Activated B cell treated with CpG ODN at 0.5 μM for 24 hours (primary cell): ENCODE measurements at places on chromosomes 5 and 9. TPM values are rescaled to one million over a fixed set of nuclear protein-coding genes. Genes with fewer than 3 reads are reported as not detected.

- no peak overlapping the region for H3K4me3 ChIP-seq
- H3K36me3 ChIP-seq = peaks cover 33% of the 10 kb centered on the region
- H3K27me3 ChIP-seq = no peaks in the 10 kb centered on the region
- H3K4me1 ChIP-seq = peaks cover under 1% of the 10 kb centered on the region
Observed at GRCh38 chr5:65813174-65813573, 91.2 kb downstream of the NLN start.

GRCh38 chr5:160435532-160435931 is 13.9 kb downstream of the PTTG1 start:
- no peak overlapping the region for H3K4me3 ChIP-seq
- no peak for DNase-seq
- H3K27me3 ChIP-seq = no peaks in the 10 kb centered on the region
- no peak overlapping the region for H3K27ac ChIP-seq

- peak; percentile 78 for DNase-seq
- peaks cover 11% of the 10 kb centered on the region for H3K4me1 ChIP-seq
- H3K27me3 ChIP-seq = peaks cover 3% of the 10 kb centered on the region
- H3K4me3 ChIP-seq = peak within 1 kb of the TSS; percentile 84
- H3K36me3 ChIP-seq = no peaks in the 10 kb centered on the region
- H3K27ac ChIP-seq = peak within 1 kb of the TSS; percentile 74
Observed at GRCh38 chr9:113340011-113340699, at the start of gene WDR31. Gene WDR31 (minus strand): TSS chr9:113340275. CDS start chr9:113332022, 8,253 bp downstream.

- H3K27ac ChIP-seq = peak overlapping the region; percentile 87
- DNase-seq = no peak
- H3K27me3 ChIP-seq = no peaks in the 10 kb centered on the region
- peaks cover 55% of the 10 kb centered on the region for H3K36me3 ChIP-seq
Observed at GRCh38 chr5:17269201-17269600, 51.8 kb downstream of the BASP1 start.

The FOXD4L4 gene
- 0.29 and 0.39 TPM in 2 replicates for total RNA-seq

DNA sequence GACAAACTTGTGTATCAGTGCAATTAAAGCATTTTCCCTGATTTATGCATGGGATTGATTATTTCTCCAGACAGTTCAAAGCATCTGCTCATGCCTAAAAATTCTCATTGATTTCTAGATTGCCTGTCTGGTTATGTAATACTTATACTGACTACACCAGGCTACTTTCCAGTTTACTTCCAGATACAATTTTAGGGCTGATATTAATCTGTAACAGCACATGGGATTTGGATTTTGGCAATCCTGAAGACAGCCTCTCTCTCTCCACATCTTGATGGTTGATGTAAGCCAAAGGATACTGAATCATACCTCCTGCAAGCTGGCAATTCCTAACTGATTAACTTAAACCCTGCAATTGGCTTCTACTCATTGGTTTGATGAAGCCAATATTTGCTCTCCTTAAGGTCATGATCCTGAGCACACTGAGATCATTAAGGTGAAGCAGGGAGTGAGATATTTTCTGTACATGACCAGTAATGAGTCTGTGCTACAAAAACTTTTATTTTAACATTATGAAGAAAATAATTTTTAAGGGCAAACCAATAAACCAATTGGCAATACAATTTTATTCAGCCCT is 25.7 kb upstream of the FBXL7 start:
- H3K4me1 ChIP-seq = no peaks in the 10 kb centered on the region
- H3K27ac ChIP-seq = no peak overlapping the region
- no peak overlapping the region for H3K4me3 ChIP-seq
- DNase-seq = no peak
- no peaks in the 10 kb centered on the region for H3K27me3 ChIP-seq

The SLC23A1 gene
- 1.4 and 1.8 TPM in 2 replicates for total RNA-seq

The FRMPD1 gene
- 0.07 TPM in 1 of 2 replicates, not detected in the other for total RNA-seq

The EDIL3 gene
- not detected in 2 replicates for total RNA-seq

GRCh38 chr5:57642066-57642465 is 159.5 kb upstream of the ACTBL2 start:
- DNase-seq = no peak
- H3K27ac ChIP-seq = no peak overlapping the region
- no peak overlapping the region for H3K4me3 ChIP-seq
- H3K36me3 ChIP-seq = no peaks in the 10 kb centered on the region

DNA sequence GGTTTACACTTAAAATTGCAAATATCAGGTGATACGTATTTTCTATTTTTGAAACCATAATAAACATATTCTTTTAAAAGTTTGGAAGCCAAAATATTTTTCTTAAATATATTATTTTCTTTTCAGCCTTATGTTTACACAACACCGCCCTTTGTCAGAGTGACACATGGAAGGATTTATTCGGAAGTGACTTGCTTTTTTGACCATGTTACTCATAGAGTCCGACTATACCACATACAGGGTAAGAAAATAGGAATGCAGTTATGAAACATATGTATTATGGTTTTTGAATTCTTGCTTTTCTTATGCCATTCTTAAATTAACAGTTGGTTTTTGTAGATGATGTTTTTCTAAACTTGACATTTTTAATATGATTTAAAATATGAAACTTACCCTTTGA is 133.9 kb downstream of the MAN2A1 start:
- no peak overlapping the region for H3K27ac ChIP-seq
- peaks cover 69% of the 10 kb centered on the region for H3K36me3 ChIP-seq
- H3K27me3 ChIP-seq = no peaks in the 10 kb centered on the region
- H3K4me1 ChIP-seq = no peaks in the 10 kb centered on the region
- DNase-seq = no peak
- no peak overlapping the region for H3K4me3 ChIP-seq

- peaks cover 2% of the 10 kb centered on the region for H3K36me3 ChIP-seq
- peak within 1 kb of the TSS; percentile 86 for H3K4me3 ChIP-seq
- H3K27ac ChIP-seq = peak within 1 kb of the TSS; percentile 76
- DNase-seq = no peak
- H3K4me1 ChIP-seq = peaks cover 12% of the 10 kb centered on the region
Observed at GRCh38 chr9:35689542-35690293, at the start of gene TPM2. Gene TPM2 (minus strand): TSS chr9:35689925. CDS start chr9:35689817, 108 bp downstream.

GRCh38 chr5:88653471-88653870 is 229.5 kb downstream of the MEF2C start:
- H3K36me3 ChIP-seq = no peaks in the 10 kb centered on the region
- no peak overlapping the region for H3K4me3 ChIP-seq
- H3K27ac ChIP-seq = no peak overlapping the region
- no peaks in the 10 kb centered on the region for H3K4me1 ChIP-seq

GRCh38 chr5:72955143-72955767 is 586 bp upstream of the FCHO2 start:
- peak overlapping the region; percentile 76 for H3K27ac ChIP-seq
- H3K4me1 ChIP-seq = peaks cover 14% of the 10 kb centered on the region
- DNase-seq = no peak

DNA sequence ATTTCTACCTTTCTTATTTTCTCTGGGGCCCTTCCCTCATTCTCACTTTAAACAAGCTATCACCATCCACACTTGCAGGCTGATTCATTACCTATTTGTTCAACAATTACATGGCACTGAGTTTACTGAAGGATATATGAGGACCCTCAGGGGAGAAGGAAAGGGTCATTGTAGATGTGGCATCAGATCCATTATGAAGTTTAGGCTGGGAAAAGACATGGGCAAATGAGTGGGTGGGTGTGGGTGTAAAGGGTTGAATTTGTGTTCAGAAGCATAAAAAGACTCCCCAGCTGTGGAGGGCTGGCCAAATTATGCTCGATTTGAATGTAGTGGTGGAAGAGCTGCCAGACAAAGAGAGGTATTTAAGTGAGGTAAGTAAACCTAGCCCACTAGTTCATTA is 55.9 kb upstream of the MTAP start:
- no peak for DNase-seq
- peaks cover 18% of the 10 kb centered on the region for H3K27me3 ChIP-seq
- H3K4me1 ChIP-seq = no peaks in the 10 kb centered on the region
- no peak overlapping the region for H3K27ac ChIP-seq
- H3K36me3 ChIP-seq = no peaks in the 10 kb centered on the region
- no peak overlapping the region for H3K4me3 ChIP-seq

The RNF224 gene
- total RNA-seq = not detected in 2 replicates

GRCh38 chr9:108582726-108583125 is 273.1 kb downstream of the ACTL7B start:
- no peaks in the 10 kb centered on the region for H3K4me1 ChIP-seq
- H3K36me3 ChIP-seq = no peaks in the 10 kb centered on the region
- H3K4me3 ChIP-seq = no peak overlapping the region
- H3K27ac ChIP-seq = no peak overlapping the region
- DNase-seq = no peak

The SMIM32 gene
- total RNA-seq = not detected in 2 replicates

DNA sequence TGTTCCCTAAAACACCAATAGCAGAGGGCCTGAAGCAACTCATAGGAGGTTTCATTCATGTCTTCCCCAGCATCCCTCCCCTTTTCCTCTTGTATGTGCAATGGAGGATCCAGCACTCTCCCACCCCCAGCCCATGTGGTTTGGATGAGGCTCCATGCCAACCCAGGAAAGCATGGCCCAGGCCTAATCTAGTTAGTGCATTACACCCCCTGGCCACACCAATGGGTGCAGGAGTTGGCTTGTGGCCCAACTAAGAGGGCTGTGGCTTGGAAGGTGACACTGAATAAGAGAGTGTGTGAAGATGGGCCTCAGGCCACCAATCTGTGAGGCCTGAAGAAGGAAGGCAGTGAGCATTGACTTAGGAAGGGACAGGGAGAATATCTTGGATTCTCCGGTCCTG is 70.8 kb upstream of the SMIM23 start:
- no peak for DNase-seq
- H3K36me3 ChIP-seq = no peaks in the 10 kb centered on the region
- no peak overlapping the region for H3K4me3 ChIP-seq
- no peak overlapping the region for H3K27ac ChIP-seq
- peaks cover 7% of the 10 kb centered on the region for H3K27me3 ChIP-seq
- H3K4me1 ChIP-seq = no peaks in the 10 kb centered on the region

The OR13C9 gene
- not detected in 2 replicates for total RNA-seq

- DNase-seq = no peak
- H3K27me3 ChIP-seq = no peaks in the 10 kb centered on the region
Observed at GRCh38 chr9:136255166-136255538, 9.5 kb upstream of the QSOX2 start.

The FCN1 gene
- 0.44 and 0.83 TPM in 2 replicates for total RNA-seq

The BAAT gene
- not detected in 2 replicates for total RNA-seq

GRCh38 chr5:95414451-95414850 is 23.3 kb downstream of the FAM81B start:
- no peaks in the 10 kb centered on the region for H3K4me1 ChIP-seq
- no peaks in the 10 kb centered on the region for H3K27me3 ChIP-seq
- H3K27ac ChIP-seq = no peak overlapping the region

The DOCK2 gene
- 274 and 344 TPM in 2 replicates for total RNA-seq

DNA sequence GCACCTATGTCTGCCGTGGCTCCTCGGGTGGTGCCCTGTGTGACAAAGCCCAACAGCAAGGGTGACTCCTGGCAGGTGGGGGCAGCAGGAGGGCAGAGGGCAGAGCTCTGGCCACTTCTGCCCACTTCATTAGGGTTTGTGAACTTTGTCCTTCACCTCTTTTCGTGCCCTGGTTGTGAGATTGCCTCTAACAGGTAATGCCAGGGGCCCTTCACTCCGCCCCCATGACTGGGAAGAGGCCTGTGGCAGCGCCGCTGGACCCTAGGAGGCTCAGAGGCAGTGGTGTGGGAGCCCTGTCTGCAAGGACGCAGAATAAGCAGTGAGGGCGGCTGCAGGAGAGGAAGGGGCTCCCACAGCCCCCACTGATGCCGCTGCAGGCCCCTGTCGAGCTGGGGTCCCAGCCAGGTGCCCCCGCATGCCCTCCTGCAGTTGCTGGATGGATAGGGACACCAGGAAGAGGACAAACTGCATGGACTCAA is 108.7 kb upstream of the LMX1B start:
- H3K27me3 ChIP-seq = peaks cover 18% of the 10 kb centered on the region
- H3K4me3 ChIP-seq = no peak overlapping the region
- DNase-seq = no peak

- peaks cover 2% of the 10 kb centered on the region for H3K27me3 ChIP-seq
- DNase-seq = no peak
- peak overlapping the region; percentile 44 for H3K4me3 ChIP-seq
- H3K4me1 ChIP-seq = peaks cover 42% of the 10 kb centered on the region
Observed at GRCh38 chr9:34378376-34379060, 1.8 kb upstream of the MYORG start.

- DNase-seq = no peak
- H3K27me3 ChIP-seq = no peaks in the 10 kb centered on the region
- H3K36me3 ChIP-seq = no peaks in the 10 kb centered on the region
- H3K27ac ChIP-seq = no peak overlapping the region
- no peaks in the 10 kb centered on the region for H3K4me1 ChIP-seq
Observed at GRCh38 chr9:17018540-17019196, 116.2 kb upstream of the CNTLN start.

GRCh38 chr5:115573133-115573532 is 28.6 kb upstream of the FEM1C start:
- no peak overlapping the region for H3K4me3 ChIP-seq
- H3K27ac ChIP-seq = no peak overlapping the region
- DNase-seq = no peak
- no peaks in the 10 kb centered on the region for H3K27me3 ChIP-seq
- no peaks in the 10 kb centered on the region for H3K36me3 ChIP-seq

DNA sequence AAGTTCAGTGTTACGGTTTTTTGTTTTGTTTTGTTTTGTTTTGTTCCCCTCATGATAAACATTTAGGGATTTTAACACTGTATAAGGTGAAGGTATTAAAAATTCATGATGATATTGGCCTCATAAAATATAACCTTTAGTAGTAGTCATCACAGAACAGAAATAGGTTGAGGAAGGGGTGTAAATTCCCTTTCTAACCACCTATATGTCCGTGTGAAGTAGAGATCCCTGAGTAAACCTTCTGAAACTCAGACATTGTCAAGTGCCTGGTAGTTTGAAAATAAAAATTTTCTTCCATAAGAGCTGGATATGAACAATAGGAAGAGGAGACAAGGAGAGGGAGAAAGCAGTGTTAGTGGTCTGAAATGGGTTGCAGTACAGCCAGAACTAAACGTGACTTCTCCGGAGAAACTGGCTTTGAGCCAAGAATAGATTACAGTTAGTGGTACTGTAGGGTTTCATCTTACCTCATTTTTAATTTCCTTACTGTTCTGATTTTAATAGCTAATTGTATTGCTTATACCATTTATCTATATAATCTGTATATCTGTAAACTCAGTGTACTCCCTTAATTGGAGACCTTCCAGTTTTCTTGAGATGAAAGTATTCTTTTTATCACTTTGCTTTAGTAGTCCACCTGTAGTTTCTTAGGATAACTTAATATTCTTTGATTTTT is 18.3 kb downstream of the UGCG start:
- peak overlapping the region; percentile 72 for H3K4me3 ChIP-seq
- DNase-seq = no peak
- H3K27ac ChIP-seq = peak overlapping the region; percentile 79

DNA sequence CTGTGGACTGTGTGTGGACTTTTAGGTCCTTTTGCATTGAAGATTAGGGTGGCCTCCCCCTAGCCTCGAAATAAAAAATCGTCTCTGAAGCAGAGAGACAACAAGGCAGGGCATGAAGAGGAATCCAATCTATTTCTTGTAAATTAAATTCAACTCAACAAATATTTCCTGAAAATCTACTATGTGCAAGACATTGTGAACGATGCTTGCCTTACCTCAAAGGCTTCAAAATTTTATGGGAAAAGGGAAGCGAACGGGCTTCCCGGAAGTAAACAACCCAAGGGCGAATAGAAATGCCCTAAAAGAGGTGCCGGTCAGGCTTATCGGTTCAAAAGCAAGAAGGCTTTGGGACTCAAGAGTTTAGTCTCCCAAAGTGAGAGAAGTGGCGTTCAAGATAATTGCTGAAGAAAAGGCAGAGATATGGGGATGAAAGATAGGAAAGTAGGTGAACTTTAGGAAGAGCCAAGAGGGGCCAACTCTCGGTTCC is 525 bp downstream of the KIF24 start:
- DNase-seq = no peak
- H3K4me3 ChIP-seq = peak overlapping the region; percentile 92
- no peaks in the 10 kb centered on the region for H3K27me3 ChIP-seq
- peaks cover 38% of the 10 kb centered on the region for H3K4me1 ChIP-seq
- peaks cover 10% of the 10 kb centered on the region for H3K36me3 ChIP-seq
